Hematopoietic multipotent progenitor cell treated with erythropoietin and hydrocortisone succinate and interleukin-3 and kit ligand, for 8 days (in vitro differentiated cells): ENCODE measurements at places on chromosomes 12 and 14.

GRCh38 chr14:67505254-67505653 lies 16.7 kb upstream of the TMEM229B start:
- DNase-seq, result no peak

DNA sequence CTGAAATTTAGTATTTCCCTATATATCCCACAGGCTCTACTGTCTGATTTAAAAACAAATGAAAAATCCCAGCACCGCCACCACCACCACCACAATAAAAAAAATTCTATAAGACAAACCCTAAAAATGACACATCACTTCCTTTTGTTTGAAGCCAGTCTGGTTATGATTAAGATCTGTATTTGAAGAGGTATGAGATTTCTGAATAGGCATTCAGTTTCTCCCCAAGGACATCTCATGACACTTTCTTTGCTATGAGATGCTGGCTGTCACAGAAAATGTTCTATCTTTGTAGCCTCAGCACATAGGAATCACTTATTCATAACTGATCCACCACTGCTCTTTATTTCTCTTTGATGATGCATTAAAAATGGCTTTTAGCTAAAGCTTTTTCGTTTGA lies 1071.0 kb downstream of the SLC6A15 start:
- no peak for DNase-seq

- DNase-seq, result peak; percentile 51
These were observed 43.6 kb upstream of the APPL2 start for GRCh38 chr12:105279460-105280056.

GRCh38 chr12:68403296-68403695 lies 71.1 kb upstream of the MDM1 start:
- no peak for DNase-seq

DNA sequence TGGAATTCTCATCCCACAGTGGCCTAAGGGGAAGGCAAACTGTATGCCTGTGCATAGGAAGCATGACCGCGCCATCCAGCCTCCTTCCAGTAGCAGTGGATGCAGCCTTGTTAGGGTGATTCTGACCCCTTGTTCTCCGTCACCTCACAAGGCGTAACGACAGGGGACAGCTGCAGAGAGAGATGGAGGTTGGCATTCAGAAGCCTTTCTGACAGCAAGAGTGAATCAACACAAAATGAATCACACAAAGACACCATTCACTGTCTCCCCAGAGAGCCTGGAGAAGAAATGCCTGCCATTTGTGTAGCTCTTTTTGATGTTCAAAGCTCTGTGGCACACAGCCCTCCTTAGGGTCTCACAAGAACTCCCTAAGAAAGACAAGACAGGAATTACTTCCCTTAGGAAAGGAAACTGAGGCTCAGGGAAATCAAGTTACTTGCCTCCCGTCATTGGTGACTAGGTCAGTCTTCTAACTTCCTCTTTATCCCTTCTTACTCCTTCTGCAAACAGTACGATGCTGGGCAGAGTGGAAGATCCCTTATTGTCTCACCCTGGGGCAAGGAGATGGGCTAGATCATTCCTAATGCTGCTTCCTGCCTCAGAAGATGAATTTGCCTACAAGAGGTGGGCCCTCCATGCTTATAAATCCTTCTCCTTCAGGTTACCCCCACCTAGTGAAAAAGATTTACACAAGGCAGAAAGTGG lies 280.9 kb downstream of the CACNA1C start:
- DNase-seq, result no peak

DNA sequence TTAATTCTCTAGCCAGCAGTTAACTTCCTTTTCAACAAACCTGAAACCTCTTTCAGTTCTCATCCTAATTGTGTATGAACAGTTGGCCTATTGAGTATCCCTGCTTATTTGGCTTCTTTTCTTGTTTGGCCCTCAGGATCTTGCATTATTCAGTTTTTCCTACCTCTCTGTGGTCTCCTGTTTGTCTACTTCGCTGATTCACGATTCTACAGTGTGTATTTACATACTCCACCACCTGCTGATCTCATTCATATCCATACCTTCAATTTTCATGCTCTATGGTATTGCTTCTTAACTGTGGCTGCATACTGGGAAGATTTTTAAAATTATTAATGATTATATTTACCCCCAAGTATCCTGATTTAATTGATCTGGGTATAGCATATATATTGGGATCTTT lies 56.4 kb downstream of the RASSF9 start:
- no peak for DNase-seq

GRCh38 chr14:32648434-32648833 lies 290.2 kb upstream of the NPAS3 start:
- no peak for DNase-seq

DNA sequence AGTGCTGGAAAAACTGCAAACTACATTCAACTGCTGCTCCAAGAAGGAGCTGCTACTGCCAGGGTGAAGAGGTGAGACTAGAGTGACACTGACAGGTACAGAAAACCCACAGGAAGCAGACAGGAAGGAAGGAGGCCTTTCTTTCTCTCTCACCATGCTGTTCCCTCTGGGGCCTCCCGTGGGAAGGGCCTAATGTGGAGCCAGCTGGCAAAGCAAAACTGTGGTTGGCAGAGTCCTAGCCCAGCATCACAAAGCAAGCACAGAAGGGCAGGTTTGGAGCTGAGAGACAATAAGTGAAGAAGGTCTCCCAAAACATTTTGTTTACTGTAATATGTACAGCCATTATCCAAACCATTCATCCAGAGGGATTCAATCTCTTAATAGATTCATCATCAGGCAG lies 122.5 kb upstream of the MAX start:
- DNase-seq, result no peak

GRCh38 chr12:71662849-71663560 lies 643 bp downstream of the ZFC3H1 start:
- DNase-seq, result peak; percentile 73

DNA sequence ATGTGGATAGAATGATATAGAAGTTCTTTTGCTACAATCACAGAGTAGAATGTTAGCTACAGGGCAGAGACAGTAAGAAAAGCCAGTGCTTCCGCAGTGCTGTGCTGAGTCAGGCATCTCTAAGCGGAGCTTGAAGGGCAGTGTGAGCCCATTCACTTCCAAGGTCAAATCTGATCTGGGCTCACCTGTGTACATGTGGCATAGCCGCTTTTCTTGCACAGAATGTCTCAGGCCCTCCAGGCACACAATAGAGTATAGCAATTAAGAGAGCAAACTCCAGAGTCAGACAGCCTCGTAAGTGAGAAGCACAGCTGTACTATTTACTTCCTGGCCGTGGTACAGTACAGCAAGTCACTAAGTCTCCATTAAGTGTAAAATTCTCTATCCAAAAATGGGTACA lies 26.8 kb downstream of the CORO1C start:
- DNase-seq, result no peak

DNA sequence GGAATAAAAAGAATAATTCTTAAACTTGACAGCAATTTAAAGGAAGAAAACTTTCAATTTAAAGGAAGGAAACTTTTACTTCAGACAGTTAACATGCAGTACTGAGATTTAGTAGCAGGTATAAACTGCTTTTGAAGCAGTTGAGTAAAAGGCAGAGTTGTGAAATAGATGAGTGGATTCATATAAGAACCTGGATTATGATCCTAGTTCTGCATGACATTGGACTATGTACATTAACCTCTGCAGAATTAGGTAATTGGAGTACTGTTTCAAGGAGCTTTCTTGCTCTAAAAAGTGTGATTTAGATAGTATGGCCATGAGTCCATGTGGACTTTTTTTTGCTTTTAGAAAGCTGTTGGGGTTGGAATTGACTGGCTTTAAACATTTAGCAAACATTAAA lies 29.7 kb downstream of the ATP2A2 start:
- no peak for DNase-seq

DNA sequence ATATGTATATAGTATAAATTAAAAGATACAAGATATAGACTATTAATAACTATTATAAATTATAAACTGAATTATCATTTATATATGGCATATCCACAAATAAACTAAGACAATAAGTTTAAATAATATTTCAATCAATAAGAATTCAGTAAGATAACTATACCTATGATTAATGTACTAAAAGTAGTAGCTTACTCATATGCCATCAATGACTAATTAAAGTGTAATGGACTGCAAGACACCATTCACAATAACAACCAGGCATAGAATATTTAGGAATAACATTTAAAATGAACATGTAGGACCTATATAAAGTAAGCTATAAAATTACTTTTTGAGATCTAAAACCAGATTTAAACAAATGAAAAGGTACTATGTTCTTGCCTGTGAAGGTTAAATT lies 18.8 kb downstream of the KCNC2 start:
- no peak for DNase-seq

DNA sequence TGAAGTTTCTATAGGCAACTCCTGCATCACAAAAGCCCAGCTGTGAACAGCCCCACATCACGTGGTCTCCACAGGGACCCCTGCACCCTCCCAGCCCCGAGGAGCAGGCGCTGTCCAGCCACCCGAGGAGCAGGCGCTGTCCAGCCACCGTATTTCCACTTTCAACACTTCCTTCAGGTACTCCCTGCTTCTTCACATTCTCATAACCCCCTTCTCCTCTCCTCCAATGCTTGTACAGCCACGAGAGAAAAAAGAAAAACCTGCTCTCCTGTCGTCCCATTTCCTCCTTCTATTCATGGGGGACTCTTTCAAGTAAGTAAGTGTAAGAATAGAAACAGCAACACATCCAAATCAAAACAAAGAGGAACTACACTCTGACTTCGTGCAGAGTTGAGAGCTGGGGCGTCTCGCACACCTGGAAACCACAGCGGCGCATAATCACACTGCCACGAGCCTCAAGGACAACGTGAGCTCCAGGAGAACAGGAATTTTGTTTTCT lies 11.9 kb downstream of the CDC42BPB start:
- no peak for DNase-seq

DNA sequence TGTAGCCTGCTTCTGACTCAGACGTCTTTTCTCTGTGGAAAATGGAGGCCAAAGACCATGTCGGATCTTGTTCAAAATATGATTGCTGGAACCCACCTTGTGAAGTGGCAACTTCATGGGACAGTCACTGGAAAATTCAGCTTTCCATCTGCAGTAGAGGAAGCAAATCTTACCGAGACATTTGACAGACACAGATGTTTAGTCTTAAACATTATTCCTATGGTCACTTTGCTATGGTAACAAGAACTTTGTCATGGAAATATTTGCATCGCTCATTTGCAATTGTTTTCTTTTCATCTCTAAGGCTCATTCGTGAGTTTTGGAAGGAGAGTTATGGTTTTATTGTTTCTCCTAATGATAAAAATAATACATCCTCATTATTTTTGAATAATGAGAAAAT lies 98.3 kb upstream of the HIF1A start:
- no peak for DNase-seq

DNA sequence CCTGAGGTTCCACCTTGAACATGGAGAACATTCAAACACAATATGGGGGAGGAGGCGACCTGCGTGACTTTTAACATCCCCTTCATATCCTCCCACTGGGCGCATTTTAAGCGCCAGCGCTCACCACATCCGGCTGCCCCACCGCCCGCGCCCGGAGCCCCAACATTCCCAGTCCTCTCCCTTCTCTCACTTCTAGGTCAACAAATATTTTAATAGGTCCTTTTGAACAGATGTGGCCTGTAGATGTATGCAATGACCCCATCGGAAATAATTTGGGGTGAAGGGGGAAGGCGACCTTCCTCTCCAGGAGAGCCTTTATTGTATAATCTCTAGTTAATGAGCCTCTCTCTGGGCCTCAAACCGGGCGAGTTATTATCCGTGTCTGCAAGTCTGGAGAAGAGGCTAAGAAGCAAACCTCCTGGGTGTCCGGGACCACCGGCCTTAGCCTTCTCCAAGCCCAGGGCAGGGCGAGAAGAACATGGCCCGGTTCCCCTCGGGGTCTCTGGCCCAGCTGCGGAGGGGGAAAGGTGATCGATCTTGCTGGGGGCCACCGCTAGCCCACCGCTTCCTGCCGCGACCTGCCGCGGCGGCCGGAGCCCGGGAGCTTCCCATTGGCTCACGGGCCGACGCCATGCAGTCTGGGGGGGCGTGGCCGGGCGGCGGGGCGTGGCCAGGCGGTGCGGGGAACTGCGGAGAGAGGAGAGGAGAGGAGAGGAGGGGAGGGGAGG lies 83.2 kb upstream of the HMGA2 start:
- DNase-seq, result peak; percentile 77

DNA sequence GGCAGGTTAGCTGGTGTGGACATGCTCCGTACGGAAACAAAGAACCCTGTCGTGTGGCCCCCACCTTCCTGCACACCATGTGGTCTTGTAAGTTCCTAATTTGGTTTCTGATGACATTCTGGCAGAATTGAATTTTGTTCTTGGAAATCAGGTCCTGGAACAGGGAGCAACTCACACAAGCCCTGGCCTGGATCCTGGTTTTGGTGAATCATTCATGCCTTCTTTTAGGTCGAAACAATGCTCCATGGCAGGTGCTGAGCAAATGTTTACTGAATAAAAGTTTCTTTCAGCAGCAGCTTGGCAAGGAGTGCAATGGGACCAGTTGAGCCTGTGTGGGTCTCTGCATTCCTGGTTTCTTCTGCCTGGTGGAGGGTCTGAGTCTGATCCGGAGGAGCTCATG lies 978.4 kb downstream of the BCL11B start:
- no peak for DNase-seq

- DNase-seq, result no peak
These were observed 145.9 kb upstream of the HIF1A start for GRCh38 chr14:61549425-61549824.

DNA sequence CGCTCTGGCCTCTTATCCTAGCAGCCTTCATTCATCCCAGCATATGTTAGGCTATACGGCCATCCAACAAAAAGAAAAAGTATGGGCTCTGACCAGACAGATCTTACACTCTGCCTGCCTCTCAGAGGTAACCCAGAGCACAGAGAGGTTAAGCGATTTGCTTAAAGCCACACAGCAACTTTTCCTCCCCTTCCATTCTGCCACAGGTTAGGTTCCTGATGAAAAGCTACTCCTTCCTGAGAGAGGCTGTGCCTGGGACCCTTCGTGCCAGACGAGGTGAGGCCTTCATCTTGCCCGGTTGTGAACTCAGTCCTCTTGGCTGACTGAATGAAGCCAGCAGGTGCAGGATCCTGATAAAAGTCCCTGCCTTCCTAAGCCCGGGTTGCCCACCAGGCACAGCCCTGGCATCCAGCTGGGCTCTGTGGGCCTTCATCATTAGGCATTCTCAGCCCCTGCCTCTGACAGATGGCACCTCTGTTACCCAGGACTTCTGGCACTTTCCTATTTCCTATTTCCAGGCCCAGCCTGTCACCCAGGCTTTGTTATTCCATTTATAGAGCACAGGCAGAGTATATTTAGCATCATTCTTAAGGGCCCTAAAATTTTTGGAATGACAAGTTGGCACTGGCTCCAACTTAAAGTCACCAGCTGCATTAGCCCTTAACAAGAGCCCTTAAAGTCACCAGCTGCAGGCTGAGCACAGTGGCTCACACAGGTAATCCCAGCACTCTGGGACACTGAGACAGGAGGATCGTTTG lies 12.8 kb downstream of the SOAT2 start:
- no peak for DNase-seq

GRCh38 chr14:75088566-75089373 lies 19.3 kb downstream of the ZC2HC1C start:
- peak; percentile 77 for DNase-seq

- DNase-seq, result peak; percentile 71
These were observed 393.5 kb downstream of the CCDC91 start for GRCh38 chr12:28583701-28584261.

GRCh38 chr14:57297852-57298251 lies 29.1 kb downstream of the AP5M1 start:
- DNase-seq, result no peak
